Stimulated activated CD4-positive, alpha-beta T cell treated with anti-CD3 and anti-CD28 coated beads, TNF-alpha, amount 100 ng/mL, for 1 hour (primary cell): ENCODE measurements at places on chromosomes 2 and 18.

DNA sequence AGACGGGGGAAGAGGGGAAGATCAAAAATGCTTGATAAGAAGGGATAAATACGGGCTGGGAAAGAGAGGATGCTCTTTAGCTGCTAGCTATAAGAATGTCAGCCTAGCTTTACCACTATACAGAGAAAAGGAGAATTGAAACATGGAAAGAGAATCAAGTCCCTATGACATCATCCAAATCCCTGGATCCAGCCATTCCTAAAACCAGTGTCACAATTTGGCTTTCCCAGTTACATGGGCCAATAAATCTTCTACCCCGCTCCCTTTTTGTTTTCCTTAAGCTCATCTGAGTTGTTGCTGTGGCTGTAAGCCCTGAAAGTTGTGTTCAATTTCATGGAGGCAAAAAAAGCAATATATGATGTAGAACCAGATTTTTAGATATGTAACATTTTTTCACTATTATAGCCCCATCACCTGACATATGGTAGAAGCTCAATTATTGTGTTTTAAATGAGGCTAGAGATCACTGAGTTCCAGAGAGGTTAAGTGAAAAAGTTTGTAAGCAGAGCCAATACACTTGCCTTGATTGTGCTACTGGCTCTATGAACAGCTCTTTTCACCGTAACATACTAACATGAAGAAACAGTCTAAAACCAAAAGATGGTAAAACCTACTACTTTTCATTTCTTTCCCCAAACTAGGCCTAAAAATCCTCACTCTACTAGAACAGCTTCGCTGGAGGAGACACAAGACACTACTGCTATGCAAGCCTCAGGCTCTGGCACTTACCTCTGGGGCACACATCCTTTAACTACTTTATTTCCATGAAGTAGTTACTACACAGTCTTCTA lies 4.3 kb downstream of the HNRNPLL start:
- DNase-seq: no peak

- DNase-seq: no peak
Observed at GRCh38 chr18:7601246-7601615, 34.1 kb downstream of the PTPRM start.

DNA sequence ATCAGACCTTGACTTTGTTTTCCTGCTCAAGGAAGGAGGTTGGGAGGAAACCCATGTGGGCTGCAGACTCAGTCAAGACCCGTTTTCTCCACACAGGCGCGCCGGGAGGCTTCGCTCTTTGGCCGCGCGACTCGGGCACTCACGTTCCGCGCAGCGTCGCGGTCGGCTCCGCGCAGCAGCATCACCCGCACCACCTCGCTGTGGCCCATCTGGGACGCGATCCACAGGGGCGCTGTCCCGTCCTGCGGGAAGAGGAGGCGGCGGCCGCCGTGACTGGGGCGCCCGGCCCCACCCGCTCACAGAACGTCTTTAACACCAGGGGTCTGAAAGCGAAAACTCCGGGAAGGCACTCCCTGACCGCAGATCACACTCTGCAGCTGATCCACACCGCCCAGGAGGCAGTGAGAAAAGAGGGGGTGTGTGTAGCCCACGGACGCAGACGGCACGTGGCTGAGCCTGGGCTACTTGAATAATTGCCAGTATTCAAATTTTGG lies 33.1 kb upstream of the NPC1 start:
- no peak for DNase-seq

DNA sequence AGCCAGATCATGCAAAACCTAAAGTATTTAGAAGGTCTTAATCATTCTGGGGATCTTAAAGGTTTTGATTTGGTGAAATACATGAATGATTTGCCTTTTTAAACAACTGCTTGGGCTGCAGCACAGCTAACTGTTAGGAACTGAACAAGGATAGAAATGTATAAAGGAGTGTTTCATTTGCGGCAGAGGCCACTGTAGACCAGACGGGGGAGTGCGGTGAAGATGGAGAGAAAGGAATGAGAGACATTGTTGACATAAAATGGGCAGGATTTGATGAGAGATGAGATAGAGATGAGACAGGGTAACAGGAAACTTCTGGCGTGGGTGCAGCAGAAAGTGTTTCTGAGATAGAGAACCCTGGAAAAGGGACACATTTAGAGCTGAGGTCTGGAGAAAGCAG lies 308.1 kb downstream of the TMX3 start:
- DNase-seq: no peak

DNA sequence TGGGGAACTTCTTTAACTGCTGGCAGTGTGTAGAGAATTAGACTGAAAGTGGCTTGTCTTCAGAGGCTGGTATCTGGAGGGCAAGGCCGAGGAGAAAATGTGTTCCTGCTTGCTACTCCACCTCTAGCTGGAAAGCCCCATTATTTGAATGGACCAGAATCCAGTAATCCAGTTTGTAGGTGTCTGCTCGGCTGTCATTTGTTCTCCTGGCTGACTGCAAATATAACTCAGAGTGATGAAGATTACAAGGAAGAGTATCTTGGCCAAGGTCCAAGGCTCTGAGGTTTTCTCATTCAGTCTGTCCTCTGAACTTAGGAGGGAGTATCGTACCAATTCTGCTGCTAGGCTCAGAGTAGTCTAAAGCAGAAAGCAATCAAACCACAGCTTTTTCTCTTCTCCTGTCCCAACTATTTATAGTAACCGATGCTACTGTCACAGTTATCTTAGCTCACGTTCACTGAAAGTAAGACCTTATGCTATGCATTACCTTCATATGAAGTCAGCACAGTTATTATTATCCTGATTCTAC lies 228.6 kb downstream of the SETBP1 start:
- DNase-seq: no peak

GRCh38 chr18:13422541-13423147 lies 204.1 kb downstream of the LDLRAD4 start:
- DNase-seq: no peak

DNA sequence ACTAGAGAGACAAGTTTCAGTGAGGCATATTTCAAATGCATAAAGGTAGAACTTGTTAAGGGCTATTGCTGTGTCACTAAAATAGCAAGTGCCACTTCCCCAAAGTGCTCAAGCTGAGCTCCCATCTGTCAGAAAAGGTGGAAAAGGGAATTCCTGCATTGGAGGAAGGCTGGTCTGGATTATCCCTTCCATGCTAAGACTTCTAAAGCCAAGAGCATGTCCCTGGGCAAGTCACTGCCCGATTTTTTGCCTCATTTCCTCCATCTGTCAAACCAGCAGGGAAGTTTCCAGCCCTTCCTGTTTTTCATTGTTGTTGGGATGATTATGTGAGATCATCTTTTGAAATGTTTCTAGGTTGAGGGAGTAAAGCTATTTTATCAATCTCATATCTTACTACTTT lies 175.5 kb downstream of the SETBP1 start:
- no peak for DNase-seq

DNA sequence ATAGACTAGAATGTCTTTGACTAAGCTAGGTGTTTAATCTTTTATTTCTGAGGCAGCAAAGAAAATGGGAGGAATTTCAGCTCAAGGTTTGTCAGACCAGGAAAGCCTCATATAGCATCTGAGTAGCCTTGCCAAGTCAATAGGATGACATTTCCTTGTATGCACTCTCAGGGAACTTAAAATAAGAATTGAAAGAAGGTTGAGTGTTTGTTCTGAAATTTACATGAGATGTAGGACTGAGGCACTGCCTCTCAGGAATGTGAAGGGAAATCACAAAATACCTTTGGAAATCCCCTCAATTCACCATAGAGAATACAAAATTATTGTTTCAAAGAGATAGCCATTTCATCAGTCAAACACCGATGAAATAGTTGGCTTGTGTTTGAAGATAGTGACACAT lies 392.0 kb upstream of the NRP2 start:
- no peak for DNase-seq

DNA sequence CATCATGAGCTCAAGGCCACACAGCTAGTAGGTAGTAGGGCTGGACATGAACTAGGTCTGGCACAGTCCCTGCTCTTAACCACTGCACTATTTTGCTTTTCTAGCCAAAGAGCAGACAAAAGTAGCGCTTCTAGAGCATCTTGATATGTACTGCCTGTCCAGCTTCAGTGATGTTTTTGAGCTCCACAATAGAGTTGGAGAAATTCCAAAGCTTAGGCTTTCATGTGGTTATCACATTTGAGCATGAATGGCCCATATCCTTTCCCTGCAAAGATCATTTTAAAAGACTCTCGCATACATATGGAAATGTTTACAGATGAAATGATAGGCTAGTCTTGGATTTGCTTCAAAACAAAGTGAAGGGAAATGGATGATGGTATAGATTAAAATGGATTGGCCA lies 128.7 kb downstream of the MAP3K20 start:
- DNase-seq: no peak
